ENCODE measurements at places on chromosomes 7 and 10.

DNA sequence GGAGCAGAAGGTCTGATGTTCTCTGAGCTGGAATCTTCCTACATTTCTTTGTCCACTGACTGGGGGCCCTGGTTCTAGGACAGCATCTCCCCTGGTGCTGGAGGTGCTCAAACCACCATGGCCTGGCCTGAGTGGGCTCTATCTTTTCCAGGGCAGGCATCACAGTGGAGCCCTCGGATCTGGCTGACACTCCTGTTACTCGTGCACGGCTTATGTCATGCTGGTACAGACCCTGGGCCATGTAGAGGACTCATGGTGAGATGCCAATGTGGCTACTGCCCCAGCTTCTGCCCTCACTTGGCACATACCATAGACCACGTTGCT is 96.0 kb downstream of the HIPK2 start:
- DNase-seq, result no peak

DNA sequence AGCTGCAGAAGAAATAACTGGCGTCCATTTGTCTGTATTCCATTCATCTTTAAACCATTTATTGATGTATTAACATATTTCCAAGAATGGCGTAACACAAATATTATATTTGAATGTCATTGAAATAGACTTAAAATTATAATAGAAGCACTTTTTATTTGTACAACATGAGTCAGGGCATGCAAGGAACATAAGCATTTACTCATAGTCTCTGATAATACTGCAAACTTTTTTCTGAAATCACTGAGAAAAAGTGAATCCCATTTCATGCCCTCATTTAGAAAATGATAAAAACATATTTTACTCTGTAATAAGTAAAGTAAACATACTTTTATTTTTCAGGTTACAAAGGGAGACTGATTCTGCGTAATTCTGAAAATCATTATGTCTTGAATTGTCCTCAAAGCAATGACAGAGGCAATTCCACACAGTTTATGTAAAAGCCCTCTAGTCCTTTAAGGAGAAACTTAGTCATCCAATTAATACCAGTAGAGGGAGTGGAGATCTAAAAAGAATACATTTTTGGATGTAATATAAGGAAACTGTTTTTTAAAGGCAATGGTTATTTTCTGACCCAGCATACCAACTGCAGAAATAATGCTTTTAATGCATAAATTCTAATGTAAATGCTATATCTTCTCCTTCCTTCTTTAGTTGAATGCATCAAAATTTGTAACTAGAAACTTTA is 58.1 kb downstream of the AGMO start:
- DNase-seq, result no peak

GRCh38 chr10:5565671-5566581 is 41.2 kb downstream of the CALML3 start:
- no peak for DNase-seq

DNA sequence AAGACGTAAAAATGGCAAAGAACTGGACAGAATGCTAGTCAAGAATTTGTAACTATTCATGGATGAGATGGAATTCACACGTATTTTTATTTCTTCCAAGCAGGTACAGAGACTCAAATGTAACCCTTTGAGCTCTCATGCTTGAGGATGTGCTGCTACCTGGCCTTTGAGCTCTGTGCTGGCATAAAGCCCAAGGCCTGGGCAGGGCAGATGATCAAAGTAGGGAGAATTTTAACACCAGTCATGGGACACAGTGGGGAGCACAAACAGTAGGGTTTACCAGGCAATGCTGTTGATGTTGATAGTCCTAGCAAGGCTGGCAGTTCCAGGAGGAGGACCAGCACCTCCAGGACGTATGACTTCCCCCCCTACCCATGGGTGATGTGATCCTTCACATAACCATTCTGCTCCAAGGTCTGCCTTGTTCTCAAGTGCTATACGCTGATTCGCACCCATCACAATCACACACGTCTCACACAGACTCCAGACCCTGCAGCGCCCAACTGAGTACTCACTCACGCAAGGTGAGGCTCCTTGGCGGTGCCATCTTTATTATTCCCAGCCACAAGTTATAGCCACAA is 48.6 kb upstream of the DLG5 start:
- DNase-seq, result no peak

- no peak for DNase-seq
Measured at GRCh38 chr7:151057506-151057988, at the start of gene CDK5. Gene CDK5 (minus strand): TSS chr7:151057897. CDS start chr7:151057848, 49 bp downstream.

DNA sequence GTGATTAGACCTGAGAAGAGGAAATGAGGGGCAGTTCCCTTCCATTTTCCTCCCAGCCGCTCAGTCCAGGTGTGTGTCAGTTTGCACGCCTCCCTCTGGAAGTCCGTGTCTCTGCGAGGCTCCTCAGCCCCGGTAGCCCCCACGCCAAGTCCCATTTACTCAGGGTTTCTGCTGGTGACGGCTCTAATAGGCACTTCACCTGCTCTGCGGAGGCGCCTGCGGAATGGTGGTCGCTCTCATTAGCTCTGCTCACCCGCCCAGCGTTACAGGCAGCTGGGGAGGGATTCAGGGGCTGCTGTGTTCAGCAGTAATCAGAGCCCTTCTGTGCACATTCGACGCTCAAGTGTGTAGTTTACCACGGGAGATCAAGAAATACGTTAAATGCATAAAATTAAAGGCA is 179.9 kb downstream of the MGMT start:
- no peak for DNase-seq

GRCh38 chr7:17963281-17963680 is 23.0 kb upstream of the SNX13 start:
- DNase-seq, result no peak

DNA sequence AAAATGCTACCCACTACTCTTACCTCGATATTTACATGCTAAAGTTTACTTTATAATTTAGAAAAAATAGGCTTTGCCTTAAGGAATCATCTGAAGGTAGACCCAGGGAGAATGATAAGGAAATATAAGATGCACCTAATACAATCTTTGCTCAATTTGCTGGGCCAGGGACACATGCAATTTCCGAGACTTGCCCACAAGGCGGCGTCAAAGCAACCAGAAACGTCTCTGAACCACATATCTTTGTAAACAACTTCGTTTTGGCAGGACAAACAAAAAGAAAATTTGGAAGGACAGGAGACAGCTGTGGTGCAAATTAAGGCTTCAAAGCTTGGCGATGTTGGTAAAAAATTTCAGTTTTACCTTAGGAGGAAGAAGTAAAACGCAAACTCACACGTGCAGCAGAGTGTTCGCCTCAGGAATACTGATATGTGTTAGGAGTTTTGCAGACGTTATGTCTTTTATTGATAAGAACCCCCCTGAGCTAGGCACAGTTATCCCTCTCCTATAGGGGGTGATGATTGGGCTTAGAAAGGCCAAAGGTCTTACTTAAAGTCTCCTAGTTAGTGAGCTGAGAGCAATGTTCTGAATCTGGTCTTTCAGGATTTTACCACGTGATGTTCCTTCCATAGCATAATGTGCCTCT is 134.3 kb downstream of the PRKCQ start:
- DNase-seq, result peak; percentile 42

DNA sequence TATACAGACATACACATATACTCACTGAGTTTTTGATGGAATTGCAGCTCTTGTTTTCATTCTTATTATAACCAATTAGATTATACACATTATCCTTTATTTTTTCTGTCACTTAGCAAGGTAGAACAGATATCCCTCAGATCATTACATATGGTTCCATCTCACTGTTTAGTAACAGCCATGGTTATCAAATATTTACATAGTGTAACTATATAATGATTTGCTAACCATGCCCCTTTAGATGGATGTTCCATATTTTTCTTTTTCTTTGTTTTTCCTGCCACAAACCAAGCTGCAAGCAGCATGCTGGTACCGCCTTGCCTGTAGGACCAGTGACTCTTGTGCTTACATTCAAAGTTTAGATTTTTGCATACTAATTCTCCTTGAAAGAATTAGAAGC is 163.4 kb upstream of the NFE2L3 start:
- no peak for DNase-seq

DNA sequence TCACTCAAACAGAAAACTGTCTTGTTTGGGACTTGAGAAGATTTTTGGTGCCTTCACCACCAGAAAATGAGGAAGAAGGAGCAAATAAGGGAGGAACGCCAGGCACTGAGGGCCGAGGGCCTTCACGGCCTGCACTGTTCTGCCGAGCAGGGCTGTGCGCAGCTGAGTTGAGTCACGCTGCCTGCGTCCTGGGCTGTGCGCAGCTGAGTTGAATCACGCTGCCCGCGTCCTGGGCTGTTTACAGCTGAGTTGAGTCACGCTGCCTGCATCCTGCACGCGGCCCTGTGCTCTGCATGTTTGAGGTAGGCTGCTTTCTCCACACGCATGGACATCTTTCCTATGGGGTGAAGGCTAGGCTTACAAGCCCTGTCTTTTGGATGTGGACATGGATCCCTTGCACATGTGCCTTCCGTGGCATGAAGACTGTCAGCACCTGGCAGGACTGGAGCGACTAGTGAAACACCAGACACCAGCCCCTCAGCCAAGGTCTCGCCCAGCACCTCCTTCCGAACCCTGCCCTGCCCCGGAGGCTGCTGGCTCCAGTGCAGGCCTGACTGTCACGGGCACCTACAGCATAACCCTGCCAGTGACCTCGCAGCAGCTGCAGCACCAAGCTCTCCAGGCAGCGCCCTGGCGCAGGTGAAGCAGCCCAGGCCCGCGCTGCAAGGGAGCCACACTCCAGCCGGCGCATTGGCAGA is 96.7 kb downstream of the HTR5A start:
- no peak for DNase-seq

DNA sequence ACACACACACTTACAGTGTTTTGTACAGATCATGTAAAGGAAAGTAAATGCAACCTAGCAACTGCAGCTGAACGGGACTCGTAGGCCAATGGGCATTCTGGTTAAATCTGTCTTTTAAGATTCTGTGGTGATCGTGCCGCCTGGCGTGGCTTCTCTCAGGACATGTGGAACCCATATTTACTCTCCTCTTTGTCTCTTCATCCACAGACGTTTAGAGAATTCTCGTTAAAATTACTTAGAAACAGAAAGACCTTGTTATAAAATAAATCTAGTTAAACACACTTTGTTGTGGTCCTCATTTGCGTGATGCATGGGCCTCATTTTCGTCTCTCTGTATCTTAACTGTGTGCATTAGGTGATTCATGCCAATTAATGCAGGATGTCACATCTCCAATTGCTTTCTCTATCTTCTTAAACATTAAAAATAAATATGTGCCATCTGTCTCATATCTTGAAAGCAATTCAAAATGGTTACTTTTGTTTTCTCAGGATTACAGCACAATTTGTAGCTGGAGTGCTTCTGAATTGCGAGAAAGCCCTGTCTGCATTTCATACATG is 11.5 kb downstream of the KLF6 start:
- DNase-seq, result no peak

DNA sequence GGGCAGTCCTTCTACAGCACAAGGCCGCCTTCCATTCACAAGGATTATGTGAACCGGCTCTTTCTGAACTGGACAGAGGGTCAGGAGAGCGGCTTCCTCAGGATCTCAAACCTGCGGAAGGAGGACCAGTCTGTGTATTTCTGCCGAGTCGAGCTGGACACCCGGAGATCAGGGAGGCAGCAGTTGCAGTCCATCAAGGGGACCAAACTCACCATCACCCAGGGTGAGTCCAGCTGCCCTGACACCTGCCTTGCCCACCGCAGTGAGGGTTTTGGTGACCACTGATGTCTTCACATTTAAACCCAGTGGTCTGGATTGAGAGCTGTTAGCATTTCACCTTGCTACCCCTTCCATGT is 918 bp downstream of the PILRB start:
- no peak for DNase-seq

DNA sequence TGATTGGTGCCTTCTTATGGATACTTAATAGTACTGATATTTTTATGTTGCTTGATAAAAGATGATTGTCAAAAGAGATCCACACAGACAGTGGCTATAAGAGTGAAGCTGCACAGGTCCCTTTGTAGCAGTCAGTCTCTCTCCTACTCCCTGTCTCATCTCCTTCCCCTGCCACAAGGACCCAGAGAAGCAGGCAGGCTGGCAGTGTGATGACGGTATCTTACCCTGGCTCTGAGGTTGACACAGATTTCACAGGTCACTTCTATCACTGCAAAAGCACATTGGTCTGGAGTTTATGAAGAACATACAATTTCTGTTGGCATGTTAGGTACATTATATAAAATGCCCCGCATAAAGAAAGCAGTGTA is 64.4 kb upstream of the AHR start:
- DNase-seq, result peak; percentile 22

DNA sequence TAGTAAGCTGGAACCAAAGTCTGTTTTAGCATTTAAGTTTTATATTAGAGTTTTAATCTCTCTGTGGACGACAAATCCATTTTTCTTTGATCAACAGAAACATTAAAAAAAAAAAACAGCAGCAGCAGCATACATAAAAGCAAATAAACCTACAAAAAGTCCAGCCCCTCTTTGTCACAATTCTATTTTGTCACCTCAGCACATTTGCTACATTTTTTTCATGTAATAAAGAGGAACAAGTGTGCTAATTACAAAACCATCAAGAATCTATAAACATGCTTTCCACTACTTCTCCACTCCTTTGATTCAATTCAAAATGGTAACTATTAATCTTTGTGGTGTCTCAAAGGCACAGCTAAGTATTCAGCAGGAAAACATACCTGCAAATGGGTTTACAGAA is 259.8 kb upstream of the GNAI1 start:
- DNase-seq, result no peak

GRCh38 chr7:50651271-50651989 is 86.2 kb upstream of the DDC start:
- no peak for DNase-seq

- DNase-seq, result no peak
Measured at GRCh38 chr10:88877298-88877697, 2.7 kb upstream of the STAMBPL1 start.

DNA sequence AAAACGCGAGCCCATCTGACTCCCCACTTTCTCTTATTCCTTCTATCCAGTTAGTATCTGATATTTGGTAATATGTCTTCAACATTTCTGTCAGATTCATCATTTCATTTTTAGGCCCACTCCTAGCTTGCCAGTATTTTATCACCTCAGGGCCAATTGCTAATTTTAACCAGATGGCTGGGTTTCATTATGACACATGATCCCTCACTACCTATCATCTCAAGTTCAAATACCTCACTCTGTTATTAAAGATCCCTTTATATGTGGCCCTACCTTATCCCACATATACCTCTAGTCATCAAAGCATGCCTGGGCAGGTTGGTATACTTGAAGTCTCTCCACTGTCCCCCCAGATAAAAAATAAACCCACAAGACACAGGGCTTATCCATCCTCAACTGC is 104.9 kb downstream of the RNLS start:
- no peak for DNase-seq

DNA sequence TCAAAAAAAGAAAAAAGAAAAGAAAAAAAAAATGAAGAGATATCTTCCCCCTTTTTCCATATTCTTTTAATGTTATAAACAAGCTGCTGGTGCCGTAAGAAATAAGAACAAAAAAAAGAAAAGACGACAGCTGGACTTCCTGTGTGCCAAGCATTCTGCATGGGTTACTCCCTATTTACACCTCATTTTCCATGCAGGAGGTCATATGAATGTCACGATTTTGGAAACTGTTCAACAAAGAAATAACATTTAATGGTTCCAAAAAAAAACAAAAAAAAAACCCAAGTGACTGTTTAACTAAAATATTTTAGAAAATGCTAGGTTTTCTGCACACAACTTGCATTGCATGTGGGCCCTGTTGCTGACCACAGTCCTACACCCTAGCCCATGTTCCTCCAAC is 159.3 kb downstream of the TNS3 start:
- DNase-seq, result no peak

All from stimulated activated CD8-positive, alpha-beta memory T cell treated with anti-CD3 and anti-CD28 coated beads, Interleukin-2, amount 100 ng/mL, for 1 hour (primary cell).